Astrocyte (in vitro differentiated cells and primary cell): ENCODE measurements at places on chromosomes 13 and 19. TPM values are rescaled to one million over a fixed set of nuclear protein-coding genes. Genes with fewer than 3 reads are reported as not detected.

GRCh38 chr13:90070362-90070761, 1277.1 kb upstream of the MIR17HG start:
- no peak for DNase-seq

- DNase-seq = peak; percentile 25
Observed at GRCh38 chr19:3644351-3645066, 17.9 kb upstream of the CACTIN start.

The ETFB gene
- total RNA-seq = 64.3 and 72.5 TPM in 2 replicates

GRCh38 chr19:7460562-7460966, 28.3 kb downstream of the PEX11G start:
- peak; percentile 90 for DNase-seq

The ARMC6 gene
- 31.9 and 36.0 TPM in 2 replicates for total RNA-seq

The CYP2A6 gene
- not detected in 2 replicates for total RNA-seq

DNA sequence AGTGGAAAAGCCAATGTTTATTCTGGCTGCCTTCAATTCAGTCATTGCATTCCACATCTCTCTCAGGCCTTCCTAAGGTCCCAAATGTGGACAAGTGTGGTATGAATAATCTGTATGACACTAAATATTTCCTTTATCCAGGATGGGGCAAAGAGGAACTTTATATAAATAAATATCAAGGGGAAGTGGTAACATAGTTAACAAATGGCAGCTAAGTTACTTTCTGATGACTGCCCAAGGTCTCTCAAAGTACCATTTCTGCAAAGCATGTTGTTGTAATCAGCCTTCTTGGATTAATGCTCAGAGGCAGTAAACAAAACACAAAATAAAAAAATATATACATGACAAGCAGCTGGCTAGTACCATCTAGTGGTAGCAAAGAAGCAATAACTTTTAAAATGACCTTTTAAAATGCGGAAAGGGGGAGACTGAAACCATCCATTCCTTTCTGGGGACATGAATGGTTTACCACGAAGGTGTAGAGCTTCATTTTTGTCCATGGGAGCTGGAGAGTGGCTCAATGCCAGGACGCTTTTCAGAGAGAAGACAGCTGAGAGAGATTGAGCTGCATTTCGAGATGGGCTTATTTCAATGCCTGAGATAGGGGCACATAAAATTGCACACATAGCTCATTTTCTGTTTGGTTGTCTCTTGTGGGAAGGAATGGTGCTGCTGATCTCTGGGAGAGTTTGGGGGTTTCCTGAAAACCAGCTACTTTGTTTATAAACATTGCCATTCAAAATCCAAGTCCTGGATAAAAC, 259.2 kb downstream of the RFC3 start:
- DNase-seq = peak; percentile 70

GRCh38 chr19:22783651-22784410, at the start of gene ZNF99:
TSS of gene ZNF99 (minus strand) at chr19:22784151. CDS start at chr19:22784016, 135 bp downstream.
- no peak for DNase-seq

The MAP4K1 gene
- 0.87 and 1.7 TPM in 2 replicates for total RNA-seq

DNA sequence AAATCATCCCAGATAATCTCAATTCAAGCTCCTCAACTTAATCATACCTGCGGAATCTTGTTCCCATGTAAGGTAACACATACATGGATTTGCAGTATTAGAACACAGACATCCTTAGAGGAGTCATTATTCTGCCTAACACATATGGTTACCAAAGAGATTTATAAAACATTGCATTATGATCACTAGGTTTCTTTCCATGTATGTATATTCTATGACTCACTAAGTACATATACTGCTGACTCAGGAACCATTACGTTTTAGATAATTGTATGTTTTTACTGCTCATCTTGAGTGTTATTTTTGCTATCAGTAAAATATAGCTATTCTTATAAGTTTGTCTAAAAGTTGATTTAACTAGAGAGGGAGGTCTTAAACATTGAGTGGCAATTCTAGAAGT, 182.9 kb downstream of the SLITRK6 start:
- no peak for DNase-seq

- DNase-seq = no peak
Observed at GRCh38 chr19:37221136-37221535, 3.1 kb downstream of the ZNF383 start.

- DNase-seq = no peak
Observed at GRCh38 chr13:64371461-64371860, 2858.7 kb downstream of the PCDH9 start.

- DNase-seq = no peak
Observed at GRCh38 chr19:42076380-42076944, 496 bp downstream of the ZNF574 start.

DNA sequence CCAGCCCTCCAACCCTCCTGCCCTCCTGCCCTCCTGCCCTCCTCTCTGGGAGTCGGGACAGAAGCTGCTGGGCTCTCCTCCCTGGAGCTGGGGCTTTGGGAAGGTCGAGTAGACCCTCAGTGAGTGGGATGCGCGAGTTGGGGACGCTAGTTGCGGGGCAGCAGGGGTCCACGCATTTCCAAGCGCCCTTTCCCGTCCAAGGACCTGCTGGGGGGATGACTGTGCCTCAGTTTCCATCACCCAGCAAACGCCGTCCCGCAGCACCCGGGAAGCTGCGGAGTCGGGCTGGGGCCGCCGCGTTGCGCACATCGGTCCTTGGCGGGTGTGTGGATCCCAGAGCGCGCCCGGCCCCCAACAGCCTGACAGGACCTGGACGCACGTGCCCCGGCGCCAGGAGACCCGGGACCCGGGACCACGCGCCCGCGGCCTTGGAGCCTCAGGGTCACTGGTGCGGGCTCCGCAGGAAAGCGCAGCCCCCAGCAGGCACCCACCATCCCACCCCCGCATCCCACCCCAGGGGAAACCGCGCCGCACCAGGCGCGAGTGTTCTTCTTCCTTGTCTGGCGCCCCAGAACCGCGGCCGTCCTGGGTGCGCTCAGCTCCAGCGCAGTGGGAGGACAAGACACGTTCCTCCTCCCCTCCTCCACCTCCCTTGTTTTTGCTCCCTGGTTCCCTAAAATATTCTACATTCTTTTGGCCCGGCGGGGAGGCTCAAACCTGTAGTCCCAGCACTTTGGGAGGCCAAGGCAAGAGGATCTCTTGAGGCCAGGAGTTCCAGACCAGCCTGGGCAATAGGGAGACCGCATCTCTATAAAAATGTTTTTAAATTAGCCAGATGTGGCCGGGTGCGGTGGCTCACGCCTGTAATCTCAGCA, 9.2 kb downstream of the ONECUT3 start:
- DNase-seq = no peak

DNA sequence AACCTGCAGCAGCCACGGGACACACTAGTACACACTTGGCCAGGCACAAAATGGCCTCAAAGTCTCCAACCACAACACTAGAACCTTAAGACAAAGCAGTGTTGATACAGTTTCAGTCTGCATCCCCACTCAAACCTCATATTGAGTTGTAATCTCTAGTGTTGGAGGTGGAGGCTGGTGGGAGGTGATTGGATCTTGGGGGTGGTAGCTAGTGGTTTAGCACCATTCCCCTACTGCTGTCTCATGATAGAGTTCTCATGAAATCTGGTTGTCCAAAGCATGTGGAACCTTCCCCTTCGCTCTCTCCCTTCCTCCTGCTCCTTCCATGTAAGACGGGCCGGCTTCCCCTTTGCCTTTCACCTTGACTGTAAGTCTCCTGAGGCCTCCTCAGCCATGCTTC, 638.7 kb downstream of the UQCRFS1 start:
- DNase-seq = no peak

- no peak for DNase-seq
Observed at GRCh38 chr19:38208571-38208970, 15.5 kb downstream of the DPF1 start.

The ZSCAN4 gene
- total RNA-seq = 0.43 and 1.2 TPM in 2 replicates

GRCh38 chr13:51154029-51154555, 43.0 kb upstream of the C13orf42 start:
- DNase-seq = peak; percentile 64

The PDE4C gene
- 0.64 and 0.70 TPM in 2 replicates for total RNA-seq

The AP1M2 gene
- total RNA-seq = 1.7 and 4.5 TPM in 2 replicates

The PSG11 gene
- total RNA-seq = 0.26 and 0.43 TPM in 2 replicates

DNA sequence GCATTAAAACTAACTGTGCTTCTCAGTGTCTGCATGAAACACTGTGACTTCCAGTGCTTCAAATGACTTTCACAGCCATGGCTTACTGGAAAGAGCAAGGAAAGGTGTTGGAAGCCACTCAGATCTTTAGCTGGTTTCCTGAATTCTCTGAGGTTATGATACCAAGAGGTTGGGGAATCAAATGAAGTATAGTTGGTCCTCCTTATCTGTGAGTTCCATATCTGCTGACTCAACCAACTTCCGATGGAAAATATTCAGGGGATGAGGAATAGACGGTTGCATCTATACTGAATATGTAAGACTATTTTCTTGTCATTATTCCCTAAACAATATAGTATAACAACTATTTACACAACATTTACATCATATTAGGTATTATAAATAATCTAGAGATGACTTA, 32.4 kb downstream of the EPSTI1 start:
- no peak for DNase-seq

The SSC5D gene
- total RNA-seq = 46.8 and 66.1 TPM in 2 replicates

The SOX1 gene
- not detected in 2 replicates for total RNA-seq

DNA sequence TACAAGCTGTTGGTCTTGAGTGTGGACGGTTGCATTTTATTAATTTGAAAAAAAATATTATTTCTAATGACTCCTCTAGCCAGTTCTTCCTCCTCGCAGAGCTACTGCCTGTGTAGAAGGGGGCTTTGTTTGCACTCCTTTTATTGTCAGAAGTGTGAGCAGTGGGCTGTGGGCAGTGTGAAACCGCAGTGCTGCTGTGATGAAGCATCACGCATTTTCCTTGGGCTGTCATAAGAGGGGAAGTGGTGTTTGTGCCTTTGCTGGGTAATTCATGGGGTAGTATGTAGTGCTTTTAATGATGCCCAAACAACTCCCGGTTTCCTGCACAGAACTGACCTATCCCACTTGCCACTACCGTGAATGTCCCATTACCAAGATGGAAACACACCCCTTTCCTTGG, 357.3 kb downstream of the ZNF536 start:
- DNase-seq = no peak

DNA sequence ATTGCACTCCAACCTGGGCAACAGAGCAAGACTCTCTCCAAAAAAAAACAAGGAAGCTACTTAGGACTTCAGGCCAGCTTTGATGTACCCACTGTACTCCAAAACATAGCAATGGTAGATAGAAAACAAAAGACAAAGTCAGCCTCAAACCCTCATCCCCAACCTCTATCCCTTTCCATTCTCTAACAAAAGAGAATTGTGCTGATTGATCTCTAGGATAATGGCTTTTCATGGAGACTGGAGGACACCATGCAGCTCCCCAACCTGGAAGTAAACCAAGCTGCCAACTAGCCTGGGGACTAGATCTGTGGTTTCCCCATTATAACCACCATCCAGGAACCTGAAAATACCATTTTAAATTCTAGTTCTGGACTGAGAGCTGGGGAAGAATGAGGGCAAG, 4.3 kb upstream of the ZDHHC20 start:
- DNase-seq = no peak

- DNase-seq = no peak
Observed at GRCh38 chr13:99800951-99801350, 170.6 kb downstream of the ZIC5 start.

DNA sequence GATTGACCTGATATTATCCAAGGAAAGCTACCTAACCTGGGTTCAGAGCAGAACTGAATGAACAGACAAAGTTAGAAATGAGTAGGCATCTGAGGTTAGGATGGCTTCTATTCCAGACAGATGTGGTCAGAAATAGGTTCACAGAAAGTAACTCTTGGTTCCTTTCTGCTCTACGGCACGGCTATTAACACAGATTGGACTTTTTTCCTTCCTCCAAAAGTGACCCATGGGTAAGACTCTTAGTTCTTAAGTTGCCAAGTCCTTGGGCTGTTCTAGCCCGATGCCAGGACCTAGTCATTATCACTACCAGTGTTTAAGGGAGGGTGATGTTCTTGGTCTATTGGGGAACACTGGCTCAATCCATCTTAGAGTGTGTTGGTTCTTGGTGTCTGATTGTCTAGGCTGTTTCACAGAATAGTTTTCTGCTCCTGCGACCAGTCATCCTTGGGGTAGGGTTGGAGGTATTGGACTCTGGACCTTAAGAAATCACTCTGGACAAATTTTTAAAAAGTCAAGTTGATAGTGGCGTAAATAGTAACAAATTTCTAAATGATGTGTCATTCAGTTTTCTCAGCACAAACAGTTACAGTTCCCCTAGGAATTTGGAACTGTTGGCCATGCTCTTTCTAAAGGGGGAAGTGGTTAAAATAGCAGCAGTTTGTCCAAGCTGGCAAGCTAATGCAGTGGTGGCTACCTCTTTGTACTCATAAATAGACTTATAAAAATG, 60.1 kb upstream of the MYCBP2 start:
- DNase-seq = peak; percentile 87

The CD22 gene
- not detected in 2 replicates for total RNA-seq

The KLK8 gene
- total RNA-seq = not detected in 2 replicates

The SIGLECL1 gene
- total RNA-seq = not detected in 2 replicates

- DNase-seq = no peak
Observed at GRCh38 chr19:4449022-4449638, 8.5 kb downstream of the UBXN6 start.

DNA sequence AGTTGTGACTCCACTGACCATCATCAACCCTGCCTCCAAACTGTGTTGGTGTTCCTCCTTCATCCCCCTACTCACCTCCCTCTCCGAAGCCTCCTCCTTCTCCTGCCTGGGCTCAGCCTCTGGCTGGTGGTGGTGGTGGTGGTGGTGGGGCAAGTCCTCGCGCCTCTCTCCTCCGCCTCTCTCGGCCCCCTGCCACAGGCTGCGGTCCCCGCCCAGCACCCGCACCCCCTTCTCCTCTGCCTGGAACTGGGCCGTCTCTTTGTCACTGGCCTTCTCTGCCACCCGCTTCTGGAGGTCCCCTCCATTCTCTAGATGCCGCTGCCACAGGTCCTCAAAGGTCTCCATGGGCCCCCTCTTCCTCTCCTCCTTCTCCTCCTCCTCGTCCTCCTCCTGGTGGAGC, 1.5 kb downstream of the CCER2 start:
- DNase-seq = no peak

DNA sequence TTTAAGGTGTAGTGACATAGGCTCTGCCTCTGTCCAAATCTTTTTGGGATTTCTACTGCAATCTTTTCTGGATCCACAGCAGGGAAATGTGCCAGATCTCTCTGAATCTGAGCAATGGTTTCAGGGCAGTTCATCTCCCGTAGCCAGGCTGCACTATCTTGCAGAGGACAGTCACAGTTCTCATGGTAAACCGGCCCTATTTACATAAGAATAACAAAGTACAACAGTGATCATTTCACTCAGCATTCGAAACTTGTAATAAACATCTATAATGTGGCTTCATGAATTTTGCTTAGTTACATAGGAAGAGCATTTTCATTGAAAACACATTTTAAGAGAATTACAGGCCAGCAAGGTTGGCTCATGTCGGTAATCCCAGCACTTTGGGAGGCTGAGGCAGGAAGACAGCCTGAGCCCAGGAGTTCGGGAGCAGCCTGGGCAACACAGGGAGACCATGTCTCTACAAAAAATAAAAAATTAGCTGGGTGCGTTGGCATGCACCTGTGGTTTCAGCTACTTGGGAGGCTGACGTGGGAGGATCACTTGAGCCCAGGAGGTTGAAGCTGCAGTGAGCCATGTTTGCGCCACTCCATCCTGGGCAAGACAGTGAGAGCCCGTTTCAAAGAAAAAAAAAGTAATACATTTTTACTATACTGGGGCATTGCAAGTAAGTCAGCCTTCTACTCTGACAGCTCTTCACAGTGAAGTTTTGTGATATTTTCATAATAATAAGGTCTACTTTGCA, 5.0 kb downstream of the POGLUT2 start:
- DNase-seq = no peak
